ENCODE measurements at places on chromosomes 13 and 19.
A peak's percentile ranks its signal among the peaks of the same experiment; 100 is the strongest.

DNA sequence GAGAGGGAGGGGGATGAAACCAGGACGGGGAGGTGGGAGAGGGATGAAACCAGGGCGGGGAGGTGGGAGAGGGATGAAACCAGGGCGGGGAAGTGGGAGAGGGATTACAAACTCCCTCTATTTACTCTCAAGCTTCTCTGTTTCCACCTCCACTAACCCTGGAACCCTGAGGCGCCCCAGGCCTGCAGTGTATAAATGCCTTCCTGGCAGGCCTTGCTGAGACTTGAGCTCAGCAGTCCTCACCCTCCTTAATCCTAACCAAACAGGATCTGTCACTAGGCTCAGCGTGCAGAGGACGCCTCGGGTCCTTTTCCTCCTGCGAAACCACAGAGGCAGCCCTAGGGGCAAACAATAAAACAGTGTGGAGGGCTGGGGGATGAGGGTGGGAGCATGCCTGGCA lies 32.1 kb upstream of the OR1M1 start:
- no peak for DNase-seq

DNA sequence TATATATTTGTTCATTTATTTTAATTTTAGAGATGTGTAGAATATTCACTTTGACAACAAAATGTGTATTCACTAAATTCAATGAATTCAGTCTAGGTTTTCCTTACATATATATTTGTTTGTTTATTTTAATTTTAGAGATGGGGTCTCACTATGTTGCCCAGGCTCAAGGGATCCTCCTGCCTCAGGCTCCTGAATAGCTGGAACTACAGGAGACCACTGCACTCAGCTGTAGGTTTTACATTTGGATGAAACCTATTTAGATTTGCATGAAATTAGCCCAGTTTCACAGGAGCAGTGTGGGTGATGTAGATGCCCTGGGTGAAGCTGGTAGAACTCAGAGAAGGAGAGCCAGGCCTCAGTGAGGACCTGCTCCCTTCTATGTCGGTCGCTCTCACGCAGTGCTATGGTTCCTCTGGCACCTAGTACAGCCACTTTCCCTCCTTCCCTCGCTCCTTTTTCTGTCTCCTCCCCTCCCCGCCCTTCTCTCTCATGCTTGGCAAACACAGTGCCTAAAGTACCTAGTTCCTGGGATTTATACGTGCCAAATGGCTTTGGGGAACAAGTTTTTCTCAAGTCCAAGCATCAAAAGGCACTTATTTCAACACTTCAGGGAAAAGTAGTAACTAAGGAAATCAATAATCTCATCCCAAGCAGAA lies 14.7 kb upstream of the HMGB1 start:
- DNase-seq, result no peak

- no peak for DNase-seq
Measured at GRCh38 chr19:3710265-3710812, 2.2 kb downstream of the TJP3 start.

DNA sequence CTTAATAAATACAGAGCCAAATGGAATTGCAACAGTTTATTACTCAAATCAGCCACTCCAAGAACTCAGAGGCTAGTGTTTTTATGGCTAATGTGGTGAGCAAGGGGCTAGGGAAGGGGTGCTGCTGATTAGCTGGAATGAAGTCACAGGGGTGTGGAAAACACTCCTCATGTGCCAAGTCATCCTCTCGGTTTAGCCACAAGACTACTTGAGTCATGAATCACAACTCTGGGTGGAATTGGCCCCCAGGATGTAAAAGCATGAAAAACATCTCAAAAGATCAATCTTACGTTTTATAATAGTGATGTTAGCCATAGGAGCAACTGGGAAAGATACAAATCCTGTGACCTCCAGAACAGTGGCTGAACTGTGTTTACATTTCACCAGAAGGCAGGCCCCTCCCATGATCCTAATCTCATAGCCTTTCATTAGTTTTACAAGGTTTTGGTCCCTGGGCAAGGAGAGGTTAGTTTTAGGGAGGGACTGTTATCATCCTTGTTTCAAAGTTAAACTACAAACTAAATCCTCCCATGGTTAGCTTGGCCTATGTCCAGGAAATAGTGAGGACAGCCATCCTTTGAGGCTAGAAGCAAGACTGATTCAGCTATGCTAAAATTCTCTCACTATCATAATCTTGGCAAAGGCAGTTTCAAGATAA lies 2020.1 kb upstream of the PCDH20 start:
- DNase-seq, result no peak

DNA sequence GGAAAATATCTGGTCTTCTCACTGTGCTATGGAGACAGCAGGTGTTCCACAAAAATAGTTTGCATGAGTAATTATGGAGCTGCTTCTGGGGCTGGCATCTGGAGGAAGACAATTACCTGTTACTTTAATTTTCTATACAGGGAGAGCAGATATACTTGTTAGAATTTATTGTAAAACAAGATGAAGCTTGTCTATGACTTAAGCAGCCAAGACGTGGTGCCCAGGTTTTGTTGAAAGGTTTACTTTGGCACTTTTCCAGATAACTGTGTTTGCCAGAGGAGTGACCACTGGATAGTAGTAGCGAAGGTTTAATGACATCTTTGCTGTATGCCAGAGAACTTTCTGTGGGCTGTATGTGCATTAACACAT lies 134.5 kb upstream of the KL start:
- no peak for DNase-seq

DNA sequence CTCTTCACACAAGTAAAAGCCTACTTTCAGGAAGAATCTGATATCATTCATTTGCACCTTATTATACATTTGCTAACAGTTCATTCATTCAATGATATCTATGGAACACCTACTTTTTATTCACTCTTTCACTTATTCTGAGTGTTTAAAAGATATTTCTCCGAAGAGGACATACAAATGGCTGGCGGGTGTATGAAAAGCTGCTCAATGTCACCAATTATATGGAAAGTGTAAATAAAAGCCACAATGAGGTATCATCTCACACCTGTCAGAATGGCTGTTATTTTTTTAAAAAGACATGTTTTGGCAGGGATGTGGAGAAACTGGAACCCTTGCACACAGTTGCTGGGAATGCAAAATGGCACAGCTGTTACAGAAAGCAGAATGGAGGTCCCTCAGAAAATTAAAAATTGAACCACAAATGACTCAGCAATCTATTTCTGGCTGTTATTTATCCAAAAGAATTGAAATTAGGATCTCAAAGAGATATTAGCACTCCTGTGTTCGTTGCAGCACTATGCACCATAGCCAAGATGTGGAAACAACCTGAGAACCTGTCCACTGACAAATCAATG lies 127.6 kb upstream of the IRS2 start:
- DNase-seq, result no peak

GRCh38 chr19:5397804-5398692 lies 57.2 kb upstream of the ZNRF4 start:
- DNase-seq, result no peak

GRCh38 chr13:58953638-58954037 lies 1210.1 kb downstream of the DIAPH3 start:
- DNase-seq, result no peak

- no peak for DNase-seq
Measured at GRCh38 chr19:46599716-46600373, 1.3 kb upstream of the CALM3 start.

DNA sequence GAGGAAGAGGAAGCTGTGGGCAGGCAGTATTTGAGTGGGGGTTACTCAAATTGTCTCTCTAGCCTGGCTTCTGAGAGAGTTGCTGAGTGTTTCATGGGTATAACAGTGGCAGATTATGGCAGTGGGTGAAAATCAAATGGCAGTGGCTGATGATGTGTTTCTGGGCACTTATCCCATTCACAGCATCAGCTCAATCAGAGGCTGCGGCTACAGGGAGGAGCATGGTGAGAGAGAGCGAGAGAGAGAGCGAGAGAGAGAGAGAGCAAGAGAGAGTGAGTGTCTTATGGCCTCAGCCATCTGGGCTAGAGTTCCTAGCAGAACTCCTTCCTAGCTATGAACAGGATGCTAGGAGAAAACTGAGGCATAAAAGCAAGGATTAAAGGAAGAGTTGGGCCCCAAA lies 178.9 kb downstream of the OLFM4 start:
- no peak for DNase-seq

DNA sequence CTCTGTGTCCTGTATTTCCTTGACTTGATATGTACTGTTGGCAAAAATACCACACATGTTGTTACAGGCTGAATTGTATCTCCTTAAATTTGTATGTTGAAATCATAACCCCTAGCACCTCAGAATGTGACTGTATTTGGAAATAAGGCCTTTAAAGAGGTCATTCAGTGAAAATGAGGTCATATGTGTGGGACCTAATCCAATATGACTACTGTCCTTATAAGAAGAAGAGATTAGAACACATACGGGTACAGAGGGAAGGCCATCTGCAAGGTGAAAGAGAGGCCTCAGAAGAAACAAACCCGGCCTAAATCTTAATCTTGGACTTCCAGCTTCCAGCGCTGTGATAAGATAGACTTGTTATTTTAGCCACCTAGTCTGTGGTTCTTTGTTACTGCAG lies 202.5 kb downstream of the NUFIP1 start:
- DNase-seq, result no peak

- peak; percentile 71 for DNase-seq
Measured at GRCh38 chr13:30143666-30144400, 163.5 kb downstream of the KATNAL1 start.

- DNase-seq, result peak; percentile 72
Measured at GRCh38 chr19:49335071-49335783, at the start of gene CD37. Gene CD37 (plus strand): TSS chr19:49335406. CDS start chr19:49335541, 135 bp downstream.

- no peak for DNase-seq
Measured at GRCh38 chr13:76663592-76664335, 222.4 kb downstream of the KCTD12 start.

- DNase-seq, result peak; percentile 88
Measured at GRCh38 chr19:36489920-36490415, 607 bp upstream of the ZNF566 start.

- DNase-seq, result no peak
Measured at GRCh38 chr19:8302357-8302691, 5.8 kb downstream of the CD320 start.

DNA sequence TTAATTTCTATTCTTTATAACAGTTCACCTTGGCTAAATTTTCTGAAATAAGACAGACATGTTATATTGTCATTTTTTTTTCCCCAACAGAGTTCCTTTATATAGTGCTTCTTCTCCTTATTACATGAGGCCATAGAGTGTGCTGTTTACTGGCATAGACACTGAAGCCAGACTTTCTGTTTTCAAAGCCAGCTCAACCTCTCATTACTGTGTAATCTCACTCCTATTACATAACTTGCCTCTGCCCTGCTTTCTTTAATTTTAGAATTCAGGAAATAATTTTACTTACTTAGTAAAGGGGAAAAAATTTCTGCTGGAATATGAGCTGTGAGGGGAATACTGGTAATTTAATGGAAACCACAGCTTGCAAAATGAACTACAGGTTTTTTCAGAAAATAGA lies 1380.4 kb downstream of the SLITRK1 start:
- DNase-seq, result no peak

DNA sequence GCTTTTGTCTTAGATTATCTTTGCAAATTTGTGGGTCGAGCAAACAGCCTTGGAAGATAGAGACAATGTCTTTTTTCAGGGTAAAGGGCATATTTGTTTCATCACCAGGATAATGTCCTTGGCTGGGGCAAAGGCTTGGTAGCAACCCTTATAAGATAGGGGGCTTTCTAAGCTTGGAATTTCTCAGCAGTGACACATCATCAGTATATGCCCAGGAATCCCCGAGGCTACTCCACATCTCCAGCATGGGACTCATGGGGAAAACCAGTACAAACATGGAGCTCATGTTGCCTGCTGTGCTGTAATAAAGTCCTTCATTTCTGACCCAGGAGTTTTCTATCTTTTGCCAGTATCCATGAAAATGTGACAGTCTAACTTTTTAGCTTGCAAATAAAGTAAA lies 77.1 kb downstream of the DCLK1 start:
- no peak for DNase-seq

- DNase-seq, result no peak
Measured at GRCh38 chr13:51267622-51268021, 45.4 kb downstream of the FAM124A start.

DNA sequence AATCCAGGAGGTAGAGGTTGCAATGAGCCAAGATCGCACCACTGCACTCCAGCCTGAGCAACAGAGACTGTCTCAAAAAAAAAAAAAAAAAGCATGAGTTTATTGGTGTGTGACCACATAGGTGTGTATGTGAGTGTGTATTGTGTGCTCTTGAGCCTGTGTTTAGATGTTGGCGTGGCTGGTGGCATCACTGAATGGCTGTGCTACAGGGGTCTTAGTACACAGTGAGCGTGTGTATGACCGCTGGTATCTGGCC lies 2.5 kb downstream of the SLC1A5 start:
- DNase-seq, result no peak

- DNase-seq, result no peak
Measured at GRCh38 chr13:50341526-50341925, 326.3 kb downstream of the KCNRG start.

- DNase-seq, result no peak
Measured at GRCh38 chr13:110424569-110425443, 117.7 kb downstream of the COL4A2 start.

All from germinal center (tissue), 1 donor.